SHP77 treated with DMSO at 0.1 percent for 48 hours (cell line): ENCODE measurements at places on chromosomes 6 and 20.

- DNase-seq, result no peak
Observed at GRCh38 chr20:7980332-7981046, 39.1 kb downstream of the TMX4 start.

- DNase-seq, result no peak
Observed at GRCh38 chr6:33642897-33643296, 21.8 kb downstream of the ITPR3 start.

DNA sequence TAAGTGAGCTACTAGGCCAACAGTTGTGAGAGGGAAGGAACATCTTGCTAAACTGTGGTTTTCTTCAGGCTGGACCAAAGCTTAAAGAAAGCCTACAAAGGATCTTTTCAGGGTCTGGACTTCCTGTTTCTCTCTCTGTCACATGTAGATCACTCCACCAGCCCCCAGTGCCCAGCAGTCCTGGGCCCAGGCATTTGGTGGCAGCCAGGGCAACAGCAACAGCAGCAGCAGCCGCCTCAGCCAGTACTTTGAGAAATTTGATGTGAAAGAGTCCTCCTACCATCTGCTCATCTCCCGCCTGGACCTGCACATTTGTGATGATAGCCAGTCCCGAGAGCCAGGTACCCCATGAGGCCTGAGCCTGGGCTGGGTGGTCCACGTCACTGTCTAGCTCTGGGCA, 44.1 kb downstream of the BLTP3A start:
- no peak for DNase-seq

GRCh38 chr20:47790580-47790965, 5.3 kb upstream of the SULF2 start:
- DNase-seq, result no peak

- DNase-seq, result peak; percentile 33
Observed at GRCh38 chr6:144581812-144582537, 296.8 kb downstream of the UTRN start.

- DNase-seq, result no peak
Observed at GRCh38 chr6:137780447-137781034, 86.5 kb upstream of the TNFAIP3 start.

DNA sequence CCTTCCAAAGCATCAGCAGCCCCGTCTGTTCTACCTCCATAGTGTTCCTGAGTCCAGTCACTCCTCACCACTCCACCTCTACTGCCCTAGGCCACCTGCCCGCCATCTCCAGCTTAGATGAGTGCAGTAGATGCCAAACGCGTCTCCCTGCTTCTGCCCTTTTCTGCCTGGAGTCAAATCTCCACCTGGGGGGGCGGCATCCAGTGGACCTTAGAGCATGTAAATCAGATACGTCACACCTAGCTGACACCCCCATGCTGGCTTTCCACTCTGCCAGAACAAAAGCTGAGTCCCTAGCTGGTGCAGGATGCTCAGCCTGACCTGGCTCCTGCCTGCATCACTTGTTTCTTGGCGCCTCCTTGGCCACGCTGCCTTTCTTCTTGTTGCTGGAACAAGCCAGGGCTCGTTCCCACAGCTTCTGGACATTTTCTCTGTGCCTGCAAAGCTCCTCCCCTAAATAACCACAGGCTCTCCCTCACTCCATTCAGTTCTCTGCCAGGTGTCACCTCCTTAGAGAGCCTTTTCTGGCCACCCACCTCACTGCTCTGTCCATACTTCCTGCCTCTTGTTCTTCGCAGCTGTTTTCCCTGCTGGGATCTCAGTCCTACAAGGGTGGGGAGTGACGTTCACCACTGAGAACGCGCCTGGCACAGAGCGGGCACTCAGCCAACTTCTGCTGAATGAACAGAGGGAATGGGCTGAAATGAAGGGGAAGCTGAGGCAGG, 5.8 kb downstream of the DDR1 start:
- DNase-seq, result no peak

GRCh38 chr6:28944412-28944865, 20.7 kb upstream of the TRIM27 start:
- DNase-seq, result peak; percentile 58

GRCh38 chr6:33794910-33795623, 6.1 kb upstream of the LEMD2 start:
- DNase-seq, result no peak

- no peak for DNase-seq
Observed at GRCh38 chr6:161815965-161816364, 542.1 kb upstream of the AGPAT4 start.
